Muscle of back (tissue), 13 donors: ENCODE measurements at places on chromosomes 2 and 18.
A peak's percentile ranks its signal among the peaks of the same experiment; 100 is the strongest.

DNA sequence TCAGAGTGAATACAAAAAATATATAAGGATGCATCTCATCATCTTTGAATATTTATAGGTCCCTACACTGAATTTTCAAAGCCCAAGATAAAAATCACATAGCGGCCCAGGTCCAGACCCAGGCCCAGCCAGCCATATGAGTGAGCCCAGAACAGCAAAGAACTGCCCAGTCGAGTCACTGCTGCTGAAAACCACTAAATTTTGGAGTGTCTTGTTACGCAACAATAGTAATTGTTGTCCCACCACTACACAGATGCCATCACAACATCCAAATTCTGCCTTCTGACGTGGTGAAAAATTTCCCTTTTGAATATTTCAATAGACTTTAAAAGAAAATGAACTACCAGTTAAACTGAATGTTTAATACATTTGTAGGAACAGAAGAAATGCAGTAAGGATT, 5.7 kb downstream of the C18orf32 start:
- DNase-seq: no peak

DNA sequence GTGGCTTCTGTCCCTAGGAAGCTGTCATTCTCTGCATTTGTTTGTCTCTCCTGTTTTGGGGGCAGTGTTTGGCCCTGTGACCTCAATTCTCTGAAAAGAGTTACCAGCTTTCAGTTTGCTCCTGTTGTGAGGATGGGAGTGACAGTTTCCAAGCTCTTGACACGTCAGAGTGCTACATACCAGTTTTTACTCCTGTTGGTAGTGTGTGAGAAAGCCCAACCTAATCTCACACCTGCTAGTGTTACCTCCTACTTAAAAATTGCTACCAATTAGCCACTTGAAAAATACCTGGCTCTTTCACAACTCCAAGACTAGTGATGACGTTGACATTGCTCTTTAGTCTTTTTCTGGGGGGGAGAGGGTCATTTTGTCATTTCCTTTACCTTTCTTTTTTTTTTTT, 14.1 kb downstream of the SKA1 start:
- DNase-seq: no peak

GRCh38 chr2:240249423-240250149, 109.1 kb upstream of the OTOS start:
- no peak for DNase-seq

DNA sequence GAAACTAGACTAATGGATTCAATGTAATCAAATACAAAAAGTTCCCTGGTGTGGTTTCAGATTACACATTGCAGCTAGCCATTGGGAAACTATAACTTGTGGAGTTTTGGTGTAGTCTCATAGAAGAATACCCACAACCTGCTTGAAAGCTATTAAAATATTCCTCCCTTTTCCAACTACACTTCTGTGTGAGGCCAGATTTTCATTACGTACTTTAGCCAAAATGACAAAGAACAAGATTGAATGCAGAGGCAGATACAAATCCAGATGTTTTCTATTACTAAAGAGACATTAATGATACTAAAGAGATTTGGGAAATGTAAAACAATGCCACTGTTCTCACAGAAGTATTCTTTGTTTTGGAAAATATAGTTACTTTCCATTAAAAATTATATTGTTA, 128.7 kb upstream of the SLC35G4 start:
- DNase-seq: no peak

GRCh38 chr18:35662293-35663062, 80.9 kb downstream of the GALNT1 start:
- DNase-seq: no peak

DNA sequence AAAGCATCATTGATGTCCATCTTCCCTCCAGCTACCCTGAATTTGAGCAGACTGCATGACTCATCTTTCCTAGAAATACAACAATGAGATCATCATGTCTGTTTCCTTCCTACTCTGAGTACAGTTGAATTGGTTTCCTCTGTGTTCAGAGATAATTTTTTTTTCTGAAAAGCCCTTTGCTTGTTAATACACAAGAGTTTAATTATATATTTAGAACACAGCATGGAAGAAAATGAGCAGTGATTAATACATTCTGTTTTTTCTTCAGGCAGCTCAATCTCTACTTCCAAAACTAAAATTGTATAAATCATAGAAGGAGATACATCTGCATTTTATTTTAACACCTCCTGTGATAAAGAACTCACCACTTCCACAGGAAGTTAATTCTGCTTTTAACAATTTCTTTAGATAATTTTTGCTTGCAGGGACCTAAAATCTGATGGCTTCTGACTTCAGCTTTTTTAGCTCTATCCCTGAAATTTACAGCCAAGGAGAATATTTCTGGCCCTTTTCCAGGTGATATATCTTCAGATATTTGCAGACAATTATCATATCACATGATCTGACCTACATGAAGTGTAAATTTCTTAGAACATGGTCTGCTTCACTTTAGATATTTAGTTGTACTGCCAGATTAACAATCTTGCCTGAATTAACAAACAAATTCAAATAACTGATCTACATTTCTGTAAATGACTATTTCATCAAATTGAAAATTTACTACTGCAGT, 249.0 kb downstream of the TRIB2 start:
- DNase-seq: peak; percentile 69

GRCh38 chr18:3995476-3996102, 459.5 kb downstream of the DLGAP1 start:
- DNase-seq: peak; percentile 61

DNA sequence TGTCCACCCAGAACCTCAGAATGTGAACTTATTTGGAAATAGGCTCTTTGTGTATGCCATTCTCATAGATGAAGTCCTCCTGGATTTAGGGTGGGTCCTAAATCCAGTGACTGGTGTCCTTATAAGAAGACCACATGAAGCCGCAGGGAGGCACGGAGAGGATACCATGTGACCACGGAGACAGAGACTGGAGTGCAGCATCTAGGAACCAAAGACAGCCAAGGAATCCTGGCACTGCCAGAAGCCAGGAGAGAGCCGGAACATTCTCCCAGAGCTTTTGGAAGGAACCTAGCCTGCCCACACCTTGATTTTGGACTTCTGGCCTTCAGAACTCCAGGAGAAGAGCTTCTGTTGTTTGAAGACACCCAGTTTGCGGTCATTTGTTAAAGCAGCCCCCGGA, 49.7 kb downstream of the ARL4C start:
- DNase-seq: no peak
